ENCODE measurements at places on chromosomes 13 and 19. TPM values are rescaled to one million over a fixed set of nuclear protein-coding genes. Genes with fewer than 3 reads are reported as not detected.

- no peaks in the 10 kb centered on the region for H3K27me3 ChIP-seq
- DNase-seq, result no peak
- no peak overlapping the region for H3K4me3 ChIP-seq
- no peak overlapping the region for H3K27ac ChIP-seq
Measured at GRCh38 chr19:8404391-8405151, 8.5 kb upstream of the MARCHF2 start.

The USPL1 gene
- total RNA-seq, result 9.4 TPM

The ING1 gene
- 10.8 TPM for total RNA-seq

- H3K27me3 ChIP-seq, result no peaks in the 10 kb centered on the region
- no peak for DNase-seq
- no peak overlapping the region for H3K27ac ChIP-seq
- H3K36me3 ChIP-seq, result no peaks in the 10 kb centered on the region
Measured at GRCh38 chr13:44927968-44928367, 61.3 kb downstream of the NUFIP1 start.

GRCh38 chr19:8459520-8460270, 14.9 kb downstream of the HNRNPM start:
- H3K4me1 ChIP-seq, result no peaks in the 10 kb centered on the region
- H3K27me3 ChIP-seq, result no peaks in the 10 kb centered on the region
- peak overlapping the region; percentile 34 for H3K27ac ChIP-seq
- H3K36me3 ChIP-seq, result peaks cover 32% of the 10 kb centered on the region

The PRSS57 gene
- not detected for total RNA-seq

DNA sequence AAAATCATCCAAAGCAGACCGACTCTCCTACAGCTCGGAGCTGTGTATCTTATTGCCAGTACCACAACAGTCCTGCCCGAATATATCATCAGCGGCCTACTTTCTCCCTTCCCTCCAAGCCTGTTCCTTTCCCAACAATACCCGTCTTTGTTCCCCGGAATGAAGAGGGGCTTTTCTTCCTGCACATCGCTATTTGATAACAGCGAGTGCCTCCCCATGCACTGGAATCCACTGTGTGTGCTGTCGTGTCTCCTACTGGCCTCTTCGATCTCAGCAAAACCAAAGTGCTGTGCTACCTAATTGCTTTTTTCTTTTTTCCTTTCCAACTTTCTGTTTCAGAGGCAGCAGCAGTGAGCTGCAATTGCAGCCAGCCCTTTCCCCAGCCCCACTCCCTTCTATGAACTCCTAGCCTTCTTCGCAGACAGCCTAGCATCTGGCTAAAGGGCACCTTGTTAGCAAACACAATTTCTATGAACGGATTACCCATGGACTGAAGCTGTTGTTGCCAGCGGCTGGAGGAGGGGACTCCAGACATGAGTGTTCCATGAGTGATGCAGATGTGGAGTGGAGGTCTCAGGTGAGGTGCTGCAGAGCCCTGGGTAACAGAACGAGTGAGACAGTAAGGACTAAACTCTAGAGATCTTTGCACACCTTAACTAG, 43.4 kb downstream of the EFNB2 start:
- no peak overlapping the region for H3K27ac ChIP-seq
- no peaks in the 10 kb centered on the region for H3K27me3 ChIP-seq
- no peaks in the 10 kb centered on the region for H3K36me3 ChIP-seq
- no peak overlapping the region for H3K4me3 ChIP-seq

The ERVK3-1 gene
- total RNA-seq, result 44.7 TPM

DNA sequence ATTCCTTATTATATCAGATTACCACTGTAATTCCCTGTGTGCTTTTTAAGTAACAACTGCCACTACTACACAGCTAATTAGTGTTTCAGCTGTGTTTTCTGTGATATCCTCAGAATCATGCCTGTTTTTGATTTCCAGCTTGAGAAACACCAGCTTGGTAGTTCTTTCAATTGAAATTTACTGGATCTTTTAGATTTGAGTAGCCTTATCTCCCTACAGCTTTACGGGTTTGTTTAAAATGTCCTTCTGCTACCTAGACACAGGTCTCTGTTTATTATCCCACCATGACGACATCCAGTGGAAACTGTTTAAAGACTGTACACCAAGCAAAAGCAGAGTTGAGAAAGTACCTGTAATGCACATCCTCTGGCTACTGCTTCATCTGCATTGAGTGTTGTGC, 12.1 kb downstream of the HSPH1 start:
- no peaks in the 10 kb centered on the region for H3K4me1 ChIP-seq
- no peaks in the 10 kb centered on the region for H3K27me3 ChIP-seq
- no peak overlapping the region for H3K4me3 ChIP-seq
- H3K27ac ChIP-seq, result no peak overlapping the region
- peaks cover 7% of the 10 kb centered on the region for H3K36me3 ChIP-seq

DNA sequence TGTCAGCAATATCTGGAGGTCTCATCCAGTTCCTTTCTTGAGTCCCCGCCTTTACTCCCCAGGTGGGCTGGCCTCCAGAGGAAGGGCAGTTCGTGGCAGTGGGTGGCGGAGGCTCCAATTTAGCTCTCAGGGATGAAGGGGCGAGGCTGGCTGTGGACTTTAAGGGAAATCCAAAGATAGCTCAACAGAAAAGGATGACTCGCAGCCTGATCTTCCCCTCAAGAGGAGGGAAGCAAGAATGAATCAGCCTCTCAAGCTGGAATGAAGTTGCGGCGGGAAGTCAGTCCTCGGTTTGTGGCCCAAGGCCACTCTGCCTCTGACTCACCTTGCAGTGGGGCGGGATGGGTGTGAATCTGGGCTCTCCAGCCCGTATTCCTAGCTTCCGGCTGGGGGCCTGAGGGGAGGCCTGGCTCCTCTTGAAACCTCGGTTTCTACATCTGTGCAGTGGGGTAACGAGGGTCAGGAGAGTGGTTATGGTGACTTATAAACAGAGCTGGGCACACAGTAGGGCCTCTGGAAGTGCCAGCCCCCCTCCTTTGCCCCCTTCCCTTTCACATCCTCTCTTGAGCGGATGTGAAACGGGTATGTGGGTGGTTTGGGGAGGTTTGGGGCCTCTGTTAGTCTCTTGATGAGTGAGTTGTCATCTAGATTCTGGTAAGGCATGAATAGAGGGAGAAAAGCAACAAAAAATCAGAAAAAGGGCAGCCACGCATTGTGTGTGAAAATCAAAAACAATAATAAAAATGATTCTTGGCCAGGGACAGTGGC, 10.5 kb upstream of the SMG9 start:
- no peaks in the 10 kb centered on the region for H3K36me3 ChIP-seq
- DNase-seq, result no peak
- H3K27ac ChIP-seq, result no peak overlapping the region
- H3K27me3 ChIP-seq, result no peaks in the 10 kb centered on the region

DNA sequence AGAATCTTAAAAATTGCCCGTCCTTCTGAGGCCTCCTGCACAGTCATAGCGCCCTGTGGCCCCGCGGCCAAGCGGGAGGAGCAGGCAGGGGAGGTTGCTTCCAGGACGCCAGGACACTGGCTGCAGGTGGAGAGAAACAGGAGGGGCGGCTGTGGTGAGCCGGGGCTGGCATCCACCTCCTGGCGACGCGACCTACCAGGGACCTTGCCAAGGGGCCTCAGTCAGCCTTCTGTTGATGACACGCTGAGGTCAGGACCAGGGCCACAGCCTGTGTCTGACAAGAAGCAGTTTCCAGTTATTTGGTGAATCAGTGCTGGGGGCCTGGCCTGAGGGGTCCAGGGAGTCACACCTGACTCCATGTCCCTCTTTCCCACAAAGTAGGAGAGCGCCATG, 13.3 kb upstream of the MKNK2 start:
- no peak overlapping the region for H3K4me3 ChIP-seq
- no peaks in the 10 kb centered on the region for H3K36me3 ChIP-seq
- no peaks in the 10 kb centered on the region for H3K4me1 ChIP-seq

The CD22 gene
- total RNA-seq, result 1.3 TPM

The FPR2 gene
- 1.6 TPM for total RNA-seq

GRCh38 chr13:97212601-97213040, 9.5 kb upstream of the MBNL2 start:
- H3K4me1 ChIP-seq, result no peaks in the 10 kb centered on the region
- no peak overlapping the region for H3K4me3 ChIP-seq
- H3K36me3 ChIP-seq, result no peaks in the 10 kb centered on the region

GRCh38 chr13:88246239-88246638, 575.1 kb downstream of the SLITRK5 start:
- no peaks in the 10 kb centered on the region for H3K36me3 ChIP-seq
- no peak for DNase-seq
- no peaks in the 10 kb centered on the region for H3K4me1 ChIP-seq
- no peaks in the 10 kb centered on the region for H3K27me3 ChIP-seq

GRCh38 chr13:95298971-95299621, 2.2 kb downstream of the ABCC4 start:
- no peak for DNase-seq
- H3K36me3 ChIP-seq, result no peaks in the 10 kb centered on the region
- H3K27me3 ChIP-seq, result no peaks in the 10 kb centered on the region
- H3K4me3 ChIP-seq, result no peak overlapping the region
- no peaks in the 10 kb centered on the region for H3K4me1 ChIP-seq

DNA sequence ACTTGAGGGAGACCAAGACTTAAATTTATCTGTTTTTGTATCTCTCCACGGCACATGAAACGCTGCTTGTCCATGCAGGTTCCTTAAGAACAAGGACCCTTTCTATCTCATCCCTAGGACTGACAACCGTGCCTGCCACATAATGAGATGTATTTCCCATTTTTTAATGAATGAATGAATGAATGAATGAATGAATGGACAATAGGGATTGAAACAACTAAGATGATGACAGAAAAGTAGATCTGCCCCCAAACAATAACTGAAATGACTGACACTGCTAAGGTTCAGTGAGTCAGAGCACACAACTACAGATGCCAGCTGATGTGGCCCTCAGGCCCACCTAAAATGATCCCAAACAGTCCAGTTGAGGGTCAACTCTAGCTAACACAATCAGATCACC, 69.8 kb downstream of the USP12 start:
- H3K36me3 ChIP-seq, result no peaks in the 10 kb centered on the region
- no peak for DNase-seq
- H3K4me3 ChIP-seq, result no peak overlapping the region
- H3K27ac ChIP-seq, result no peak overlapping the region
- no peaks in the 10 kb centered on the region for H3K27me3 ChIP-seq
- H3K4me1 ChIP-seq, result no peaks in the 10 kb centered on the region

DNA sequence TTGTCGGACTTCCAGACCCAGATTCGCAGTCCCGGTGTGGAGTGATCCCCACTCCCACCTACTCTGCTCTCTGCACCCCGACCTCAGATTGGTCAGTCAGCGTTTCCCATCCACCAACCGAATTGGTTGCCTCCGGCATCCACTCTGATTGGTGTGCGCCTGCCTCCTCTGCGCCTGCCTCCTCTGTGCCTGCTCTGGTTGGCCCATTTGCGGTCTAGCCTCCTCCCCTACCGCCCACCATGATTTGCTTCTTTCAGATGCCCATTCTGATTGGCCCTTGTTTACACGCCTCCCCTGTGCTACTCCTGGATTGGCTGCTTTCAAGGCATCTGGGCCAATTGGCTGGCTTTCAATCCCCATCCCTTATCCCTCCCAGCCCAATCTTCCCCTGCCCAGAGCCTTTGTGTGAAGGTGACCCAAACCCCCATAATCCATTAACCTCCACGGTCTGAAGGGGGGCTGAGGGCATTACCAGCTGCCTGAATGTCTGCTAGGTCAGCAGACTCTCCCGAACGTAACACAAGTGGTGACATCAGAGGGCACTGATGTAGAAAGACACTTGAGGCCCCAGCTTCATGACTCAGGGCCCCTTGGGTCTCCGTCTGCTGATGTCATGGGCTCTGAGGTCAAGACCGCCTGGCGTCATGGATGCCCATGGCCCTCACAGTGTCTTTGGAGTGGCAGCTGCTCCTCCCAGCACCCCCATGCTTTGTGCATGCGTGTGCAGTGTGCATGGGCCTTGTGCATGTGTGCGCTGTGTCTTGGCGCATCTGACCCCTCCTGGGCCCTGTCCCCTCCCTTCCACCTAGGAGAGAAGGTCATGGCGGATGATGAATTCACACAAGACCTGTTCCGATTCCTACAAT, 80.4 kb downstream of the MAP4K1 start:
- H3K4me1 ChIP-seq, result no peaks in the 10 kb centered on the region
- no peaks in the 10 kb centered on the region for H3K27me3 ChIP-seq
- no peak for DNase-seq
- H3K4me3 ChIP-seq, result no peak overlapping the region
- no peak overlapping the region for H3K27ac ChIP-seq

- no peak overlapping the region for H3K27ac ChIP-seq
- no peaks in the 10 kb centered on the region for H3K27me3 ChIP-seq
- H3K36me3 ChIP-seq, result no peaks in the 10 kb centered on the region
- no peak overlapping the region for H3K4me3 ChIP-seq
Measured at GRCh38 chr19:47613165-47614020, 4.5 kb downstream of the BICRA start.

GRCh38 chr19:50639121-50640112, at the start of gene SYT3:
Gene SYT3 (minus strand): TSS chr19:50639881. CDS start chr19:50637411, 2,470 bp downstream.
- no peak within 1 kb of the TSS for H3K27ac ChIP-seq
- H3K36me3 ChIP-seq, result no peaks in the 10 kb centered on the region
- H3K4me1 ChIP-seq, result no peaks in the 10 kb centered on the region
- H3K27me3 ChIP-seq, result no peaks in the 10 kb centered on the region
- H3K4me3 ChIP-seq, result no peak within 1 kb of the TSS
- no peak for DNase-seq

The TYROBP gene
- total RNA-seq, result 15.6 TPM

- DNase-seq, result peak; percentile 69
- peaks cover 14% of the 10 kb centered on the region for H3K4me1 ChIP-seq
- peak overlapping the region; percentile 53 for H3K27ac ChIP-seq
- no peaks in the 10 kb centered on the region for H3K27me3 ChIP-seq
- no peaks in the 10 kb centered on the region for H3K36me3 ChIP-seq
Measured at GRCh38 chr19:35755550-35756376, 1.1 kb downstream of the HSPB6 start.

DNA sequence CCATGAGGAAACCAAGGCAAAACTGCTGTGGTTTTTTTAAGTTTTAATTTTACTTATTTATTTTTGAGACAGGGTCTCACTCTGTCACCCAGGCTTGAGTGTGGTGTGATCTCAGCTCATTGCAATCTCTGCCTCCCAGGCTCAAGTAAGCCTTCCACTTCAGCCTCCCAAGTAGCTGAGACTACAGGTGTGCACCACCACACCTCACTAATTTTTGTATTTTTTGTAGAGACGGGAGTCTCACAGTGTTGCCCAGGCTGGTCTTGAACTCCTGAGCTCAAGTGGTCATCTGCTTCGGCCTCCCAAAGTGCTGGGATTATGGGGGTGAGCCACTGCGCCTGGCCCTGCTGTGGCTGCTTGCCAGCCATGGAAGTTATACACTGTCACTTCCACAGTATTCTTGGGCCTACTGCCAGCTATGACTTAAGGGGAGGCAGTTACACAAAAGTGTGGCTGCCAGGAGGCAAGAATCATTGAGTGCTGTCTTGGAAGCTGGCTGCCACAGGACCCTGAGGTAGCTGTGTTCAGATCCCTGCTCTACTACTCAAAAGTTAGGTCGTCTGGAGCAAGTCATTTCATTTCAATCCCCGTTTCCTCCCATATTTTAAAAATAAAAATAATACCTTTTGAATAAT, 12.7 kb downstream of the FARP1 start:
- DNase-seq, result no peak
- no peak overlapping the region for H3K4me3 ChIP-seq
- H3K27me3 ChIP-seq, result no peaks in the 10 kb centered on the region
- H3K27ac ChIP-seq, result no peak overlapping the region

GRCh38 chr19:16382775-16383543, 58.3 kb downstream of the KLF2 start:
- H3K36me3 ChIP-seq, result no peaks in the 10 kb centered on the region
- H3K4me3 ChIP-seq, result no peak overlapping the region
- DNase-seq, result peak; percentile 87
- H3K27ac ChIP-seq, result peak overlapping the region; percentile 55

The ZNF723 gene
- total RNA-seq, result not detected

The LRRC63 gene
- 0.12 TPM for total RNA-seq

The SLC10A2 gene
- total RNA-seq, result not detected

The PIN1 gene
- 39.8 TPM for total RNA-seq

GRCh38 chr19:55257461-55258420, 1.1 kb downstream of the PPP6R1 start:
- H3K36me3 ChIP-seq, result no peaks in the 10 kb centered on the region
- H3K4me3 ChIP-seq, result peak overlapping the region; percentile 94
- DNase-seq, result no peak
